Osteocyte (in vitro differentiated cells): ENCODE measurements at places on chromosomes 1 and 21. TPM values are rescaled to one million over a fixed set of nuclear protein-coding genes. Genes with fewer than 3 reads are reported as not detected.

The MAN1C1 gene
- total RNA-seq, result 64.7 and 73.3 TPM in 2 replicates

The DPH2 gene
- total RNA-seq, result 21.7 and 22.4 TPM in 2 replicates

The TRIM58 gene
- 1.2 and 1.5 TPM in 2 replicates for total RNA-seq

The TBX15 gene
- 3.1 and 4.3 TPM in 2 replicates for total RNA-seq

The CHODL gene
- 0.19 TPM in 1 of 2 replicates, not detected in the other for total RNA-seq

The MINDY1 gene
- 22.2 and 24.3 TPM in 2 replicates for total RNA-seq

The NUCKS1 gene
- total RNA-seq, result 189 and 215 TPM in 2 replicates

The CITED4 gene
- total RNA-seq, result 23.4 and 26.0 TPM in 2 replicates

The PANK4 gene
- total RNA-seq, result 34.1 and 34.4 TPM in 2 replicates

The C1QB gene
- total RNA-seq, result not detected in 2 replicates

The AADACL4 gene
- not detected in 2 replicates for total RNA-seq

The KRTAP21-2 gene
- total RNA-seq, result not detected in 2 replicates

GRCh38 chr1:223123011-223123610 is 19.9 kb downstream of the TLR5 start:
- DNase-seq, result no peak
- H3K27me3 ChIP-seq, result no peaks in the 10 kb centered on the region
- no peaks in the 10 kb centered on the region for H3K36me3 ChIP-seq
- H3K4me1 ChIP-seq, result peaks cover 14% of the 10 kb centered on the region
- peak overlapping the region; percentile 74 for H3K4me3 ChIP-seq

GRCh38 chr1:111739194-111739924 is at the start of gene INKA2:
Gene INKA2, minus strand, starts transcription at chr1:111739395. Its CDS starts 153 bp downstream, at chr1:111739242.
- H3K4me1 ChIP-seq, result peaks cover 27% of the 10 kb centered on the region
- H3K27ac ChIP-seq, result peak within 1 kb of the TSS; percentile 97
- H3K4me3 ChIP-seq, result peak within 1 kb of the TSS; percentile 93
- peak; percentile 93 for DNase-seq
- H3K27me3 ChIP-seq, result no peaks in the 10 kb centered on the region
- no peaks in the 10 kb centered on the region for H3K36me3 ChIP-seq

DNA sequence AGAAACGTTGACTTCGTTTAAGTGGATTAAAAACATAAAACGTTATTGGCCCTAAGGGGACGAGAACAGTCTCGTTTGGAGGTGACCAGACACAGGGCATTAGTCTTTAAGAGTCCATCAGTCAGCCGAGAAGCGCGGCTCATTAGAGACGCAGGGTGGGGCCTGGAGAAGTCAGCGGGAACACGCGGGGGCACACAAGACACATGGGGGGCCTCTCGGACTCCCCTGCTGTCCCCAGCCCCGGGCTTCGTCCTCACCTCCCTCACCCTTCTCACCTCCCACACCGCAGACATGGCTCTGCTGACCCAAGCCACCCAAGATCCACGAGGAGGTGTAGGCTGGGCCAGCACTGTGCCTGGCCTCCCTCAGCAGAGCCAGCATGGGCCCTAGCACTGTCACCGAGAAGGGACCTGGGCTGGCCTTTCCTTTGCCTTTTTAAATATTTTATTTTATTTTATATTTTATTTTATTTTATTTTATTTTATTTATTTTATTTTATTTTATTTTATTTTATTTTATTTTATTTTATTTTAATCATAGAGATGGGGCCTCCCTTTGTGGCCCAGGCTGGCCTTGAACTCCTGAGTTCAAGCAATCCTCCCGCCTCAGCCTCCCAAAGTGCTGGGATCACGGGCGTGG is 48.9 kb downstream of the MORN1 start:
- H3K27me3 ChIP-seq, result no peaks in the 10 kb centered on the region
- H3K4me3 ChIP-seq, result no peak overlapping the region
- no peak for DNase-seq
- no peaks in the 10 kb centered on the region for H3K4me1 ChIP-seq

DNA sequence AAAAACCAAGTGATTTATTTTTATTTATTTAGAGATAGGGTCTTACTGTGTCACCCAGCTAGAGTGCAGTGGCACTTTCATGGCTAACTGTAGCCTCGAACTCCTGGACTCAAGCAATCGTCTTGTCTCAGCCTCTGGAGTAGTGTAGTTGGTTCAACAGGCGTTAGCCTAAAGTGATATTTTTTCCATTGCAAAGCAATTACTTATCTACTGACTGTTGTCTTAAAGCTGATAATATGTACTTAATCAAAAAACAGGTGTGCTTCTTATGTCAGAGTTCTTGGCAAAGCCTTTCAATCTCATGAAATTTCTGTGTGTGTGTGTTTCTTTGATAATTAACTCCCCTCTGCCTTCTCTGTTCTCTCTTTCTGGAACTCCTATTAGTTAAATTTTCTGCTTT is 62.4 kb upstream of the DUSP10 start:
- peaks cover 12% of the 10 kb centered on the region for H3K4me1 ChIP-seq
- peaks cover 2% of the 10 kb centered on the region for H3K27me3 ChIP-seq
- H3K4me3 ChIP-seq, result no peak overlapping the region
- no peak overlapping the region for H3K27ac ChIP-seq

GRCh38 chr21:34603710-34604057 is 11.2 kb downstream of the RCAN1 start:
- no peaks in the 10 kb centered on the region for H3K4me1 ChIP-seq
- peaks cover 2% of the 10 kb centered on the region for H3K27me3 ChIP-seq
- no peak overlapping the region for H3K4me3 ChIP-seq

- peaks cover 3% of the 10 kb centered on the region for H3K27me3 ChIP-seq
- peaks cover 6% of the 10 kb centered on the region for H3K4me1 ChIP-seq
- no peak for DNase-seq
- no peak overlapping the region for H3K27ac ChIP-seq
Observed at GRCh38 chr21:39125752-39126485, 57.3 kb downstream of the PSMG1 start.

GRCh38 chr1:209703834-209704504 is 677 bp upstream of the HSD11B1 start:
- H3K4me1 ChIP-seq, result no peaks in the 10 kb centered on the region
- no peak overlapping the region for H3K27ac ChIP-seq

GRCh38 chr1:161013131-161013487 is 7.8 kb downstream of the F11R start:
- H3K27ac ChIP-seq, result no peak overlapping the region
- no peaks in the 10 kb centered on the region for H3K36me3 ChIP-seq
- DNase-seq, result no peak
- H3K27me3 ChIP-seq, result peaks cover 9% of the 10 kb centered on the region

- H3K4me3 ChIP-seq, result no peak overlapping the region
- H3K36me3 ChIP-seq, result no peaks in the 10 kb centered on the region
- DNase-seq, result no peak
- H3K27me3 ChIP-seq, result peaks cover 27% of the 10 kb centered on the region
Observed at GRCh38 chr1:31595836-31596736, 19.8 kb downstream of the TINAGL1 start.

- no peak overlapping the region for H3K4me3 ChIP-seq
- H3K27ac ChIP-seq, result no peak overlapping the region
- no peaks in the 10 kb centered on the region for H3K27me3 ChIP-seq
- no peaks in the 10 kb centered on the region for H3K4me1 ChIP-seq
Observed at GRCh38 chr1:214010197-214010573, 22.4 kb downstream of the PROX1 start.
